Left renal cortex interstitium (tissue), 4 donors: ENCODE measurements at places on chromosomes 7 and 10. TPM values are rescaled to one million over a fixed set of nuclear protein-coding genes. Genes with fewer than 3 reads are reported as not detected.

DNA sequence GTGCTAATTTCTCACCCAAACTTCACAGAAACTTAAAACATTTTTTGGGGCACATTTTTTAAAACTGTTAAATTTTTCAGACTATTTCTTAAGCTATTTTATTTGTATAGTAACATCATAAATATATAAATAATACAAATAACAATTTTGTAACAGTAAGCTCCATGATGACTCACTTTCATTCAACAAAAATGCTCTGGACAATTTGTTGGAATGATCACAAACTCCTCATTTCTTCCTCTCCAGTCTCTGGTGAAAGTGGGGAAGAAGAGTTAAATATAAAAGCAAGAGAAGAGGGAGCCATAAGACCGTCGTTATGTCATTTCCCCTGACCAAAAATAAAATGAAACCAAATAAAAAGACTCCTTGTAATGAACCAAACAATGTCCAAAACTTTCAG is 162.4 kb downstream of the AGMO start:
- DNase-seq = no peak

DNA sequence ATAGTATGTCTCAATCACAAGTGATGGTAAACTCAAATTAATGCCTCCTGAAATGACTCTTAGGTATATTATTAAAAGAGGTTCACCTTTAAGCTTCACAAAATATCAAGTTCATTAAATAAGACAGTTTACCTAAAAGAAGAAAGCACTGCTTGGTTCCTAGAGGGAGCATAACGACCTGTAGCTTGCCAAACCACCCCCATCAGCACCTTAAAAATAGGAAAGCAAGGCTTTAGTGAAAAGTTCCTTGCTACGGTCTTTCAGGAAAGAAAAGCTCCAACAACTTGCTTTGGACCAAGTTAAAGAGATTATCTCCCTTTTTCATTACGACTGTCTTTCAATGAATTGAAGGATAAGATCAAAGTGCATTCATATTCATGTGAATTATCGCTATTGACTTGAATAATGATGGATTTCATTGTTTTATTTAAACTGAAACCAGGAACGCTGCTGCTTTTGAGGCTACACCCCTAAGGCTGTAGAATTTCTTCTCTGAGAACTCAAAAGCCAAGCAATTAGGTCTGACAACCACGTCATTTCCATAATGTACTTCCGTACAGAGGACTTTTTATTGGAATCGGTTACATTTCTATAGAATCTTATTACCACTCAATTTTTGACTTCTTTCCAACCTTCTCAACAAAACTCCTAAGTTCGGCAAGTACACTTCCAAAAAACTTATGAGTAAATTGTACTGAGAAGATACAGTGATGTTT is 7.0 kb upstream of the SPAG6 start:
- no peak for DNase-seq

GRCh38 chr10:43801140-43801539 is 152.5 kb upstream of the ZNF32 start:
- DNase-seq = no peak

- no peak for DNase-seq
These were observed 30.7 kb downstream of the COA1 start for GRCh38 chr7:43698460-43699255.

- no peak for DNase-seq
These were observed 111.5 kb downstream of the LRMDA start for GRCh38 chr10:75542906-75543305.

DNA sequence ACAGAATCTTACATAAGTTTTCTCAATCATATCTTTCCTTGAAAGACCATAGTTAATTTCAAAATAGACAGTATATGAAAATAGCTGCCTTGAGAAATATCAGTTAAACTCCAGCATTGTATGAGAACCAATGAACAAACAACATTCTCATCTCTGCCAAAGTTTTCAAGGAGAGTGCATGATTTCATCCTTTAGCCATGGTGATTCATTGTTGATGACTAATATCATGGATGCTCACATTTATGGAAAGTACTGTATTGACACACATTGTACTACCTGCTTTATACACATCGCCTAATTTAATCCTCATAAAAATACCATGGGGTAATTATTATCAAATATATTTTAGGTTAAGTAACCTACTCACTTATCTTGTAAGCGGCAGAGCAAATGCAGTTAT is 250.3 kb downstream of the CNTNAP2 start:
- DNase-seq = no peak

DNA sequence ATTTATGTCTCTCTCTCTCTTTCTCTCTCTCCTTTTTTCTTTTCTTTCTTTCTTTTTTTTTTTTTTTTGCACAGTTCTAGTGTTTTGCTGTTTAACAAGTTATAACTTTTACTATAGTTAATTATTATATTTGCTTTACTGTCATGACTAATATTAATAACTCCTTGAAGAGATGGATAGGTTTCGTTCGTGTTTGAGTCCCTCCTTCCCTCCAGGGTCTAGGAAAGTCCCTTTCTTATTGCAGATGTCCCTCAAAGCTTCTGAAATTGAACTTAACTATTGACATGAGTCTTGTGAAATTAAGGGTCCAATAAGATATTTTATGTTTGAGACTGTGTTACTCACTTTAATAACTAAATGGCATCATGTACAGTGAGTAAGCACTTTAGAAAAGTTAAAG is 131.4 kb downstream of the PLXDC2 start:
- DNase-seq = no peak

DNA sequence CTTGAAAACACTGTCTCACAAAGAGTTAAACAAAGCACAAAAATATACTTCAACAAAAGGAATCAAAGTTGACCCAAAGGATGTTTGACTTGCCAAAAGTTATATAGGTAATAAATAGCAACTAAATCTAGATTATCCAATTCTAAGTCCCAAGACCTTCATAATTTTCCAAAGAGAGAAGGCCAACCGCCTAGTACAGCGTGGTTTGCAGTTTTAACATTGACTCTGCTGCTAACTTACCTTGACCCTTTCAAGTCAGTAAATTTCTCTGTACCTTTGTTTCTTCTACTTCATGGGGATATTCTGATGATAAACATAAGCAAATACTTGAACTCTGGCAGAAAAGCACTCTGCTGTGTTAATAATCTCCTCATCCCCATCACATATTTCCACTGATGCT is 1.9 kb upstream of the GPR22 start:
- DNase-seq = no peak

- no peak for DNase-seq
These were observed 2.9 kb downstream of the RAMP3 start for GRCh38 chr7:45160417-45160881.

GRCh38 chr7:111215550-111215949 is 124.6 kb downstream of the LRRN3 start:
- no peak for DNase-seq

GRCh38 chr10:21507150-21507549 is 18.3 kb downstream of the SKIDA1 start:
- no peak for DNase-seq

DNA sequence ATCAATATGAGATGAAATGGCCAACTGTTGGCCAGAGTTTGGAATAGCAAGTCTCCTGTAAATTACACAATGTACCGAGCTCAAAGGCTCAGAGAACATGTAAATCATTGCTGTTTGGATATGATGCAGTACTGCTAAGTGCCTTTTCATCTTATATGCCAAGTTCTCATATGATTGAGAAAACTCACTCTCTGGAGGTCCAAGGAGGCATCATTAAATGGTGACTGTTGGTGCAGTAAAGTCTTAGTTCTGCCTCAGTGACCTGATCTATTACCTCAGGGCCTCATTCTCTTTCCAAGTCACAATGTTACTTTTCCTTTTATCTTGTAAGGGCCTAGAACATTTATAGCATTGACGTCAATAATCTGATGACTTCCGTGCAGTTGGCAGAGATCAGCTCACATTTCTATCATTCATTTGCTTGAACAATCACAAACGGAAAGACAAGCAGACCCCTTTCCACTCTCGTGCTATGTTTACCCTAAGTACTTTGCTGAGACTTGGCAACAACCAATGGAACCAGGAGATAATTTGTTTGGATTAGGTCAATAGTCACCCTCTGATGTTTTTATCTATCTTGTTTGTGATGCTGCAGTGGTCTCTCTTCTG is 32.6 kb upstream of the PDK4 start:
- no peak for DNase-seq

- no peak for DNase-seq
These were observed 1.0 kb downstream of the GRM8 start for GRCh38 chr7:127251465-127252376.

- peak; percentile 64 for DNase-seq
These were observed 232.2 kb downstream of the DNAJB6 start for GRCh38 chr7:157568770-157569584.

GRCh38 chr7:32941681-32942414 is 15.4 kb upstream of the FKBP9 start:
- DNase-seq = no peak

DNA sequence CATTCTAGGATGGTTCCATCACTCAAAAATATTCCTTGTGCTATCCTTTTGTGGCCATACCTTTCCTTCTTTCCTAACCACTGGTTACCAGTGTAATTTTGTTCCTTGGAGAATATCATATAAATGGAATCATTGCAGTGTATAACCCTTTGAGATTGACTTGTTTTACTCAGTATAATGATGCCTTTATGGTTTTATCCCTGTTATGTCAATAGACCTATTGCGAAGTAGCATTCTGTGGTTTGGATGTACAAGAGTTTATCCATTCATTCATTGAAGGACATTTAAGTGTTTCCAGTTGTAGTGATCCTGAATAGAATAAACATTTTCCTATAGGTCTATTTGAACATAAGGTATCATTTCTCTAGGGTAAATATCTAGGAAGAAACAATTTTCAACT is 54.2 kb downstream of the RBM33 start:
- DNase-seq = no peak

DNA sequence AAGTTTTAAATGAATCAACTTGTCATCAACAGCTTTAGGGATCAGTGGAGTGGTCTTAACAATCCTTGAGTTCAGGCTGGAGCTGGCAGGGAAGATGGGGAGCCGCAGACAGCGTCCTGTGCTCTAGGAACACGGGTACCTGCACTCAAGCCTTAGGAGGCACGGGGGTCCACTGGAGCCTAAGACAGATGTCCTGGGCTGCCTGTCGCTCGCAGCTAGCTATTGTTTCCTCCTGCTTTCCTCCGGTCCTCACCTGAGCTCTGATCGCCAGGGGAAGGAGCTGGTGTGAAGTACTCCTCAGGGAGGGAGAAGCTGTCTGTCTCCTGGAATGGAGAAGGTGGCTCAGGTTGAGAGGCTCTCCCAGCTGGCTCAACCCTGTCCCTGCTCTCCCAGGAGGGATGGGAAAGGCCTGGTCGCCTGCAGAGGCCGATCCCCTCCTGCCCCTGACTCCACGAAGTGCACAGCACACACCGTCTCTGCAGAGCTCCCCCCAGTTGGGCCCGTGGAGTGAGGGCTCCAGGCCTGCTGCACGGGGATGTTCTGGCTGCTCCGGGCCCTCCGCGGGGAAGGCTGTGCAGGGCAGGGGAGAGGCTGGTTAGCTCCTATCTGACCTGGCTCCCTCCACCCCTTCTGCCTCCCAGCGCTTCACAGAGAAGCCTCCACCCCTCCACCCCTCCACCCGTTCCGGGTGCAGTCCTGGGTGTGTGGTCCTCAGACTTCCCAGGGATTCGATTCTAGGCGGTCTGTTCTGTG is 14.5 kb upstream of the PYROXD2 start:
- no peak for DNase-seq

- no peak for DNase-seq
These were observed 178.3 kb upstream of the AUTS2 start for GRCh38 chr7:69419934-69420333.

- no peak for DNase-seq
These were observed 953 bp downstream of the NODAL start for GRCh38 chr10:70440296-70441160.

DNA sequence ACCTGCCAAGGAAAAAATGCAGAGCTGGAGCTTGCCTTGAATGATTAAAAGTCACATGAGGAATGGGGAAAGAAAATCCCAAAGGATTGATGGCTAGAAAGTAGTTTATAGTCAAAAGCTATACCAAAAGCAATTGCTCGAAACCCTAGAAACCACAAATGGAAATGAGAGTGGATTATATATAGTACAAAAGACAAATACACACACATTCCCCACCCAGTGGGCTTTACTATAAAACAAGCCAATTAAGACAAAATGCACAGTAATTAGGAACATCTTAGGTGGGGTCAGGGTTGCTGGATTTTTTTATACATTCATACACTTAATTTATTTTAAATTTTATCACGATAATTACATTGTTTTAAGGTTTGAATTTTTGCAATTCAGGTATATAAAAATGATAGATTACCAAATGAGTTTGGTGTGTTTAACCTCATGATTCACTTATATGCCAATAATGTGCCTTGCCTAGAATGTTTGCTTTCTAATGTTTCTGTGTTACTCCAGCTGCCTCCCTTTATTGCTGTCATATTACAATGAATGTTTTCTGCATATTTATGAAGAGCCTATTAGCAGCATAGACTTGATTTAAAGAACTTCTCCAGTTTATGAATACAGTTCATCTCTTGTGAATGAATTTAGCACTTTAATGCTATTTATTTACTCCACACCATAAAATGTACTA is 421.3 kb downstream of the EXOC4 start:
- no peak for DNase-seq

Gene ZWINT
- polyA plus RNA-seq = 56.9 TPM

Gene SFTPA1
- not detected for polyA plus RNA-seq

Gene GRID1
- polyA plus RNA-seq = 1.6 TPM

Gene FRMD4A
- polyA plus RNA-seq = 83.4 TPM

Gene MUC12
- not detected for polyA plus RNA-seq

Gene TFR2
- polyA plus RNA-seq = 0.70 TPM
